Nucleus accumbens (tissue), 56 donors: ENCODE measurements at places on chromosomes 3 and 15.

DNA sequence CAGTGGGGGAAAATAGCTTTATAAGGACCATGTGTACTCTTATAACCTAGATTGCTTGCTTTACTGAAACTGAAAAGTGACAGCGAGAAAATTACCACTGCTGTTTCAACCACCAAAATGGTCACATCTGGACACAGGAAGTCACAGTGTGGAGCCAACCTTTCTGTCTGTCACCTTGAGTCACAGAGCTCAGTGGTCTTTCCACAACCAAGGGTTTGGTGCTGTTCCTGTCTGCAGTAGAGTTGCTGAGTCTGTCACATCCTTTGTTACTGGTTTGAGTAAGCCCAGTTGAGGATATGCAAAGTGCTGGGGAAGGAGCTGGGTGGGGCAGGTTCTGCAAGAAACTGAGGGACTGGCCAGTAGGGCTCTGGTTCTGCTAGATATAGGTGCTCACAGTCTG lies 139.1 kb upstream of the EIF1B start:
- no peak for DNase-seq

GRCh38 chr3:151816091-151816604 lies 2.2 kb downstream of the AADAC start:
- DNase-seq = peak; percentile 20

GRCh38 chr3:94401466-94401865 lies 338.6 kb downstream of the NSUN3 start:
- no peak for DNase-seq

GRCh38 chr15:78981532-78982313 lies 36.9 kb upstream of the CTSH start:
- DNase-seq = no peak

DNA sequence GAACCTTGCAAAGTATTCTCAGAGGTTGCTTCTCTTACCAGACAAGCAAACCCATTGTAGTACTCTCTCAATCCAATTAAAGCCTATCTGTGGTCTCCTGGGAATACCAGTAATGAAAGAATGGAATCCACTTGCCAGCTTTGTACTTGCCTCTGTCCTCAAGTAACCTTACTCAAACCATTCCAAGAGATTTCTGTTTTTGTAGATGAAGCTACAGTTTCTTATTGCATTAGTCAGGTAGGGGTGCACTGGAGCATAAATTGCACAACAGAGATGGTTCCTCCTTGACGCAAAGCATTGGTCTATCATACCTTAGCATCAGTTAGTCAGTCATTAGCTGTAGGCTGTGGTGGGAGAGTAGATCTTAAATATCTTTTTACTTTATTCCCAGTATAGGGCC lies 52.9 kb downstream of the BTLA start:
- DNase-seq = no peak

DNA sequence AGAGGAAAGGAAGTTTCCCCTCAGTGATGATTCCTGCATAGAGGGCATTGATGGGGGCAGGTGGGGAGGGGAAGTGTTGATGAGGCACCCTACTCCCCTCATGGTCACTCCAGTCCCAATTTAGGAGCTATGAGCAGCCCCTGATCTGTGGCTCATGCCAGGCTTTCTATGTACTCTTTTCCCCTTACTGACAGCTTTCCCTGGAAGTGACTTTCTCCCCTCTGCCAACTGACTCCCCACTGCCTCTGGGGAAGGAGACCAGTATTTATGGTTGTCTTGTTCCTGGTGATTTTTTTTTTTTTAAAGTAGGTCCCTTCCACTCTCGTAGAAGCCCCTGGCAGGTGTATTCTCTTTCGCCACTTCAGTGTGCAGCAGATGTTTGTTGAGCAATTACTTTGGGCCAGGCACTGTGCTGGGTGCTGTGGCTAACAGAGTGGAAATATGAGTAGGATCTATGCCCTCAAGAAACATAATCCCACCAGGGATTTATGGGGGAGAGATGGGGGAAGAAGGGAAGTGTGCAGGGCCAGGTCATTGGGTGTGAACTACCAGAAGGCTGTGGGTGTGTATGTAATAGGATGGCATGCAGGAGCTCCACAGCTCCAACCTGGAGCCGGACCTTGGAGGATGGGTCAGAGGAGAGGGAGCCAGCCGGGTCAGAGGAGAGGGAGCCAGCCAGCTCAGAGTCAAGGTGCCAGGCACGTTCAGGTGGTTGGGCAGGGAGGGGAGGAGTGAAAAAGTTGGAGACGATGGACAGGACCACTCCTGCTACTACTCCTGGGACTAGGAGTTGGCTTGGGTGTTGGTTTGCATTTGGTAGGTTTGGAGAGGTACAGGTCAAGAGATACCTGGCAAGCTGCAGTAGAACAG lies 3.5 kb downstream of the SMAD6 start:
- no peak for DNase-seq

DNA sequence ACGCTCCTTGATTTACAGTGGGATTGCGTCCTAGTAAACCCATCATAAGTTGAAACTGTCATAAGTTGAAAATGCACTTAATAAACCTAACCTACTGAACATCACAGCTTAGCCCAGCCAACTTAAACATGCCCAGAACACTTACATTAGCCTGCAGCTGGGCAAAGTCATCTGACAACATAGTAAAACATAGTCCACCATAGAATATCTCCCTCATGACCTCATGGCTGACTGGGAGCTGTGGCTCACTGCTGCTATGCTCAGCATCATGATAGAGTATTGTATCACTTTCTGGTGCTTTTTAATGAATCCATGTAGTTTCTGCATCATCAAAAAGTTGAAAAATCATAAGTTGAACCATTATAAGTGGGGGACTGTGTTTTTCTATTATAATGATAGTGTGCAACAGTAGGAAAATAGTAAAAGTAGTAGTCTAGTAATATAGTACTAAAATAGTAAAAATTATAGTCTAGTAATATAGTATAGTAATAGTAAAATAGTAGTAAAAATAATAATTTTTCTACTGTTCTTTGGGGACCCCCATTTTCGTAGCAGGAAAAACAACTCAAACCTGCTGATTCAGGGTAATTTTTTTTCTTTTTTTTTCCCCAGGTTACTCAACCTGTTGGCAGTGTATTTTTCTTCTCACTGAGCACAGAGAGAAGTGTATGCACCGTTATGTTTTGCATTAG lies 233.5 kb downstream of the MYRIP start:
- DNase-seq = no peak

DNA sequence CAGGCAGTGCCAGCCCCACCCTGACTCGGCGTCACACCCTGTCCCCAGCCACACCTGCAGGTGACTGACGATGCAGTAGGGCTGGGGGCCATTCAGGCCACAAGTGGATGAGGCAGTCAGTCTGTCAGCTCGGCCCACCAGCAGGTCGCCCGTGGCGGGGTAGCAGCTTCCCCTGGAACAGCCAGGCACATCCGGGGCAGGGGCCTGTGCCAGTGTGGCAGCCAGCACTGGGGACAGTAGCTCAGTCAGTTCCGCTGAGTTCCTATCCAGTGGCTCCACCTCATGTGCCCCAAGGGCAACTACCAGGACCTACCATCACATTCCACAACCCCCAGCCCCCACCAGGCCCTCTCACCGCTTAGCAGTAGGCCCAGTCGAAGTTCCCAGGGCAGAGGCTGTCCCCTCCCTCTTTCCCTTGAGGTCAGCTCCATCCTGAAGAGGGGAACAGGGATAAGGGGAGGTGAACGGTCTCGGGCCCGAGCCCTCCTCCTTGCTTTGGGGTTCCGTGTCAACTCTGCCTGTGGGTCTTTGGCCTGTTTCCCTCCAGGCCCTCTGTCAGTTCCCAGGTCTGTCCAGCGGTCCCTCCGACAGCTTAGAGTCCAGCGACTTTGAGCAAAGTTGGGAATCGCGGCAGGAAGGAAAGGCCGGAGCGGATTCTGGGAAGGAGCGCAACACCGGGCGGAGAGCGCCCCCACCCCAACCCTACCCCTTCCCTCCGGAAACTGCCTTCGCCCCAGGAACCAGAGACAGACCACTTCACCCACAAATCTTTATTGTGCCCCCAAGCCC lies at the start of gene LAMB2:
LAMB2 (minus strand) TSS at position 614 of the 789 bp plus-strand sequence; CDS start at position 431, 183 bp downstream.
- peak; percentile 4 for DNase-seq

DNA sequence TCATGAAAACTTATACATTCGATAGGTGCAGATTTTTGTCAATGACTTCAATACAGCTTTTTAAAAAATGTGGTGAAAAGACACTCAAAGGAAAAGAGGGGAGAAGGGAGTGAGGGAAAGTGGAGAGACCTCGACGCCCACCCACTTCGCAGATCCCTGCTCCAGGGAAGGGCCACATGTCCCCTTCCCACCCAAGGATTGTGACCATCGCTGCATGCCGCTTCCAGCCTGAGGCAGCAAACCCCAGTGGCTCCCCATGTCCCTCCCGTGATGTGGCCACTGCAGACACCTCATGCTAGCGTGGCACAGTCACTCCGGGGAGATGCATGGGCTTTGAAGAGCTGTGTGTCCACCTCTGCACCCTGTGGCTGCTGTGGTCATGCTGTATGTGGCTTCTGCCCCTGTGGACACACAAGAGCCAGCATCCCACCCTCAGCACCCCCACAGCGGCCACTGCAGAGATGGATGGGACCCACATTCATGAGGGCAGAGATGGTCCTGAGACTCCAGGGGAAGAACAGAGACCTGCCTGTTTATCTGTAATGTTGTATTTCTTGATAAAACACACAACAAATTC lies 230.2 kb downstream of the OCA2 start:
- DNase-seq = no peak

GRCh38 chr3:101259485-101260341 lies 60.7 kb downstream of the IMPG2 start:
- no peak for DNase-seq

- DNase-seq = no peak
Measured at GRCh38 chr3:126665221-126665936, 10.5 kb upstream of the TXNRD3 start.

DNA sequence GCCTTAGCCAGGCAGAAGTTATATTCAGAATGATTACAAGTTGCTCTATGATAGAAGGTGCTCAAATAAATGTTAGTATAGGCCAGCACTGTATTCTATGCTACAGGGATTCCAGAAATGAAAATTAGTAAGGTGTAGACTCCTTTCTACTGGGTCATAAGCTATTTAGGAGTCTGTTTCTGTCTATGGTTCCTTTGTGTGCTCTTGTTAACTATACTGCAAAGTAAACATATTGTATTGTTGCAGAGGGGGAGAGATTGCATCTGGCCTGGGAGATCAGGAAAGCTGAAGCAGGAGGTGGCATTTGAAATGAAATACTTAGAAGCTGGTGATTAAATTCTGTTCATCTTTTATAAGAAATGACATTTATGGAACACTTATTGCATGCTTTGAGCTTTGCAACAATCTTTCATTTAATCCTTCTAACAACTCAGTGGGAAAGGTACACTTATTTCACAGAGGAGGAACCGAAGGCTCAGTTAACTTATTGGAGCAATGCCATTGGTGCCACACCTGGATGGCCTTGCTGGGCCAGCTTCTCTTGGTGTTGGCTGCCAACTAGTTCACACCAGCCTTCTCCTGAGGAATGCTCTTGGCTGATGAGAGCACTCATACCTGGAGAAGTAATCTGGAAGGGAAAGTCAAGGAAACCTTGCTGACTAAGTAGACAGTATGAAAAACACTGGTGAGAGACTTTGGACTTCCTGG lies 39.1 kb downstream of the ABHD5 start:
- no peak for DNase-seq

DNA sequence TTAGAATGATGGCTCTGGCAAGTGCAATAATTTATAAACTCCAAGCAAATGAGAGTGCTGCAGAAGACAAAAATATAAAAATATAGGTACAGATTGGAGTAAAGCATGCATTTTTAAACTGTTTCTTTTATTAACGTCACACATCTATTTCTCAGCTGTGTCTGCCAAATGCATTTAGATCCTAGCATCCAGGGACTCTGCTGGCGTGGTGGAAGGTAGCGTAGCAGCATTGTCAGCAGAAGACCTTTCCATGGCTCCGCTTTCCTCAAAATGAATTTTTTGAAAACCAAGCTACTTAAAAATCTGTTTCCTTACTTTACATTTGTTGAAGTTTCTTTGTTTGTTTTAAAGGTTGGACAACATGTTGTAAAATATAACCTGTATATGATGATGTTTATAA lies 16.3 kb upstream of the ATP10A start:
- DNase-seq = no peak

DNA sequence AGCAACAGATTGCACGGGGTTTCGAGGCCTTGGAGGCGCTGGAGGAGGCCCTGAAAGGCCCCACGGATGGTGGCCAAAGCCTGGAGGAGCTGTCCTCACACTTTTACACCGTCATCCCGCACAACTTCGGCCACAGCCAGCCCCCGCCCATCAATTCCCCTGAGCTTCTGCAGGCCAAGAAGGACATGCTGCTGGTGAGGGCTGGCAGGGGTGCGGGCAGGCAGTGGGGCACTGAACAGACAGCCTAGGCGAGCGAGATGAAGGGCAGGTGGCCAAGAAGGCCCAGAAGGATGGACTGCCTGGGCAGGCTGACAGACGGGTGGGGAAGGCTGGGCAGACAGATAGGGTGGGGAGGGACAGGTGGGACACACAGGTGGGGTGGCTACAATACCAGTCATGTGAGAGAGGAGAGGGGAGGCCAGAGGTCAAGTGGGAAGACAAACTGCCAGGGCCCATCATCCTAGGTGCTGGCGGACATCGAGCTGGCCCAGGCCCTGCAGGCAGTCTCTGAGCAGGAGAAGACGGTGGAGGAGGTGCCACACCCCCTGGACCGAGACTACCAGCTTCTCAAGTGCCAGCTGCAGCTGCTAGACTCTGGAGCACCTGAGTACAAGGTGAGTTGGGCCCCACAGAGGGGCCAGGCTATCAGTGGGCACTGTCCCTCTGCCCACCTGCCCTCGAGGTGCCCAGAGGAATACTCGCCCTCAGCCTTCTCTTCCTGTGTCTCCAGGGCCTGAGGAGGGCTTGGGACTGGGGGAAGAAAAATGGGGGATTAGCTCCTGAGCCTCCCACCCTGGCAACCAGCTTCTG lies 3.1 kb downstream of the PARP3 start:
- no peak for DNase-seq

- DNase-seq = no peak
Measured at GRCh38 chr3:160451602-160452001, 2.0 kb upstream of the TRIM59 start.

GRCh38 chr3:28556195-28556594 lies 207.6 kb upstream of the AZI2 start:
- no peak for DNase-seq
